ENCODE measurements at places on chromosomes 4 and X. TPM values are rescaled to one million over a fixed set of nuclear protein-coding genes. Genes with fewer than 3 reads are reported as not detected.

The TCEAL1 gene
- total RNA-seq, result 22.6 TPM

The IL1RAPL1 gene
- 6.1 TPM for total RNA-seq

The DNAAF6 gene
- not detected for total RNA-seq

The GK2 gene
- not detected for total RNA-seq

The MAGEB1 gene
- total RNA-seq, result not detected

The GABRQ gene
- total RNA-seq, result 0.31 TPM

The HTRA3 gene
- 2.1 TPM for total RNA-seq

Data from motor neuron (in vitro differentiated cells).